T-helper 2 cell (primary cell): ENCODE measurements at places on chromosomes 4 and X.

GRCh38 chr4:94370533-94371254, 28.1 kb upstream of the HPGDS start:
- no peak for DNase-seq

GRCh38 chr4:157942017-157942416, 230.8 kb downstream of the GASK1B start:
- DNase-seq, result no peak

- no peak for DNase-seq
Observed at GRCh38 chr4:1239950-1240307, 9.0 kb downstream of the CTBP1 start.

- DNase-seq, result no peak
Observed at GRCh38 chr4:75924309-75924827, 16.4 kb downstream of the NAAA start.

GRCh38 chr4:113043591-113043990, 5.9 kb upstream of the ANK2 start:
- DNase-seq, result no peak

DNA sequence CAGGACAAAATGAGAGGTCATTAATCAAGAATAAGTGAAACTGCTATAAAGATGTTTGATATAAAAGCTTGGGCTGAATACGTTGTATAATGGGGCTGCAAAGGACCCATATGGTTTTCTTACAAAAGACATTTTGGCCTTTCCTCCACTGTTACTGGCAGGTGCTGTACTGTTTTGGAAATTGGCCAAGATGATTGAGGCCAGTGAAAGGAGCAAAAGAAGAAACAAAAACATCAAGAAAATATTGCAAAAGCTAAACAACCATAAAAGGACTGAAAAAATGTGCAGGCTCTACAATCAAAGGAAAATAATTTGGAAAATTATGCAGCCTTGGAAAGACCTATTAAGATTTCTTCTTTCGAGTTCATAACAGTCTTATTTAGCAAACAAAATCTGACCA, 222.2 kb upstream of the PPP1R2C start:
- no peak for DNase-seq

- DNase-seq, result peak; percentile 7
Observed at GRCh38 chr4:121822796-121823504, 733 bp downstream of the CCNA2 start.
